ENCODE measurements at places on chromosomes 13 and 19.

- DNase-seq = no peak
Observed at GRCh38 chr13:20823071-20823470, 49.3 kb upstream of the EEF1AKMT1 start.

DNA sequence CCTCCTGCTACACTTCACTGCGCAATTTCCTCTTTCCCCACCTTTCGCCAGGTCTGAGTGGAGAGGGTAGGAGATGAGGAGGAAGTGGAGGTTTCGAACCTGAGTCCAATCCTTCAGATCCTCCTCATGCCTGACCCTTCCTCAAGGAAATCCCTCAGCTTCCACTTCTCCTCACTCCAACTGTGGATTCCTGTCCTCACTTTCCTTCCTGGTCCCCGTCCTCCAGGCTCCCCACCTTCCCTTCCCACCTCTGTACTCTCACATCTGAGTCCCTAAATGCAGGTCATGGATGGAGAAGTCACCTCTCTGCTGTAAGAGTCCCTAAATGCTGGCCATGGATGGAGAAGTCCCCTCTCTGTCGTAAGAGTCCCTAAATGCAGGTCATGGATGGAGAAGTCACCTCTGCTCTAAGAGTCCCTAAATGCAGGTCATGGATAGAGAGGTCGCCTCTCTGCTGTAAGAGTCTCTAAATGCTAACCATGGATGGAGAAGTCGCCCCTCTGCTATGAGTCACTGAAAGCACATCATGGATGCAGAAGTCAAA, 3.1 kb downstream of the TMEM86B start:
- DNase-seq = no peak

DNA sequence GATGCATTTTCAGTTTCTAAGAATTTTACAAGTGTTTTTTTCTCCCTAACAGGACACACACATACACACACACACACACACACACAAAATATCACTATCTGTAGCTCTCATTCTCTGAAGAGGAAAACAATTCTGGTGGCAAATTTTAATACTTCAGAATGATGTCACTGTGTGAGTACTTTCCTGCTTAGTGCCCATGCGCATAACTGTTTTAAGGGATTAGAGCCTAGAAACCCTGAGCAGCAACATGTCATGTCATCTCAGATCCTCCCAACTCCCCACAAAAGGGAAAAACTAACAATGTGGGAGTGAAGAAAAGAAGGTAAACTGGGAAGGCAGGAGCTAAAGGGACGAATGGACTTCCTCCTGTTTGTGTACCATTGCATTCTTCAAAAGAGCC, 401.2 kb downstream of the SPRY2 start:
- no peak for DNase-seq

DNA sequence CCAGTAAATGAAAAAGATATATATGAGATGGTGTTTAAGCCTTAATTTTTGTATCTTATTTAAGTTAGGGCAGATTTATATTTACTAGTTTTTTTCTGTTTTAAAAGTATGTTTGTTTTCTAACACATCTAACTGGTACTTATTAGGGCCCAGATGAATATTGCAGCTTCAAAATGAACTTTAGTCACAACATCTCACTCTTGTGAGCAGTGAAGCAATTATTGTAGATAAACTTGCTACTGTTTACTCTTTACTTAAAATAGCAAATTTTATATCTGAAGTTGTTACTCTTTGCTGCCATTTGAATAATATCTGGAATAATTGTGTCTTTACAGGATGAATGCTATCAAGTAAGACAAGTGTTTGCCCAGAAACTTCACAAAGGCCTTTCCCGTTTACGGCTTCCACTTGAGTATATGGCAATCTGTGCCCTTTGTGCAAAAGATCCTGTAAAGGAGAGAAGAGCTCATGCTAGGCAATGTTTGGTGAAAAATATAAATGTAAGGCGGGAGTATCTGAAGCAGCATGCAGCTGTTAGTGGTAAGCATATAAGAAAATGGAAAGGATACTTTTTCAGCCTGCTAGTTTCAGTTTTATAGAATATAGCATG, 166.8 kb downstream of the PDS5B start:
- no peak for DNase-seq

GRCh38 chr13:102170305-102170704, 231.5 kb downstream of the FGF14 start:
- DNase-seq = no peak

GRCh38 chr13:110780422-110780821, 66.9 kb downstream of the ING1 start:
- no peak for DNase-seq

DNA sequence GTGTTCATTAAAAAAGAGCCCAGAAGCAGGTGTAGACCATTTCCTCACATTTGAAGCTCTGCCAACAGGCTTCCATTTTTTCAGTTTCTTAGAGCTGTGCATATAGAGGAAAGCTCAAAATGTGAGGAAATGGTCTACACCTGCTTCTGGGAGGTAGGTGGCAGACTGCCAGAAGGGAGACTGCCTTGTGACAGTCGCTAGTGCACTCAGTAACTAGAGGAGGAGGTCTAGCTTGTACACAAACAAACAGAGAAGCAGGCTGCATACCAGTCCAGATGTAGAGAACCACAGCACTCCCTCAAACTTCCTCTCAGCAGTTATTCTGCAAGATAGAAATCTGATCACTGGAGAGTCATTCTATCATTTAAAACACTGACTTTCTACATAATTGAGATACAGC, 800.2 kb downstream of the EFNB2 start:
- DNase-seq = no peak

- no peak for DNase-seq
Observed at GRCh38 chr13:59409211-59409610, 754.5 kb downstream of the DIAPH3 start.

GRCh38 chr13:43676320-43676719, 110.5 kb downstream of the ENOX1 start:
- DNase-seq = no peak

DNA sequence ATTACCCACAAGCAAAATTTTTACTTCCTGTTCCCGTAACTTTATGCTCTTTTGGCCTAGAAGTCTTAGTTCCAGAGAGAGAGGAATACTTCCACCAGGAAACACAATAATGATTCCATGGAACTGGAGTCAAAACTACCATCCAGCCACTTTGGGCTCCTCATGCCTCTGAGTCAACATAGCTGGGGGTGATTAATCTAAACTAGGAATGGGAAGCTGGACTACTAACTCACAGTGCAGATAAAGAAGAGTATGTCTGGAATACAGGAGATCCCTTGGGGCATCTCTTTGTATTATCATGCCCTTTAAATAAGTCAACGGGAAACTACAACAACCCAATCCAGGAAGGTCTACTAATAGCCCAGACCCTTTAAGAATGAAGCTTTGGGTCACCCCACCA, 8.9 kb upstream of the ELF1 start:
- DNase-seq = no peak

DNA sequence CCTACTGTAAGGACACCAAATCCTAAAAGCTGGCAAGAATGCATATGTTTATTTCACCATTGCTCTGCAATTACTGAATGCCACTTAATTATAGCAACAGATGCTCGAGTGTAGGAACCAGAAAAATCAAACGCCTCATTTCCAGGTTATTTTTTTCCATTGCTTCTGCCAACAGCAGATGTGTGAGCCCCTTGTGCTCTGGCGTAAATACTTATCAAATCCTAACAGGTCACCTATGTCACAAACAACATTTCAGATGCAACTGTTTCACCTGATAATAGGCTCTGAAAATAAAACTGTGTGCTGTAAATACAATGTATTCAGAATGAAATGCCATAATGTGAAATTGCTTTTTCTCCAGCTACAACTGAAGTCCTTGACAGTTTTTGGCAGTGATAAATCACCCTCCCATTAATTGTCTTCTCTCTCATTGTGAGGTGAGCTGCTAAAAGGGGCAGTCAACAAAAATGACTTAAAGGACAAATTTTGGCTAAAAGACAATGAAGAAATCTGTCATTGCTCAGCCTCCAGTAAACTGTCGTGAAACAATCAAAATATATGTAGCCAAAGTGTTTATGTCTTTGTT, 344.0 kb downstream of the DACH1 start:
- DNase-seq = no peak

DNA sequence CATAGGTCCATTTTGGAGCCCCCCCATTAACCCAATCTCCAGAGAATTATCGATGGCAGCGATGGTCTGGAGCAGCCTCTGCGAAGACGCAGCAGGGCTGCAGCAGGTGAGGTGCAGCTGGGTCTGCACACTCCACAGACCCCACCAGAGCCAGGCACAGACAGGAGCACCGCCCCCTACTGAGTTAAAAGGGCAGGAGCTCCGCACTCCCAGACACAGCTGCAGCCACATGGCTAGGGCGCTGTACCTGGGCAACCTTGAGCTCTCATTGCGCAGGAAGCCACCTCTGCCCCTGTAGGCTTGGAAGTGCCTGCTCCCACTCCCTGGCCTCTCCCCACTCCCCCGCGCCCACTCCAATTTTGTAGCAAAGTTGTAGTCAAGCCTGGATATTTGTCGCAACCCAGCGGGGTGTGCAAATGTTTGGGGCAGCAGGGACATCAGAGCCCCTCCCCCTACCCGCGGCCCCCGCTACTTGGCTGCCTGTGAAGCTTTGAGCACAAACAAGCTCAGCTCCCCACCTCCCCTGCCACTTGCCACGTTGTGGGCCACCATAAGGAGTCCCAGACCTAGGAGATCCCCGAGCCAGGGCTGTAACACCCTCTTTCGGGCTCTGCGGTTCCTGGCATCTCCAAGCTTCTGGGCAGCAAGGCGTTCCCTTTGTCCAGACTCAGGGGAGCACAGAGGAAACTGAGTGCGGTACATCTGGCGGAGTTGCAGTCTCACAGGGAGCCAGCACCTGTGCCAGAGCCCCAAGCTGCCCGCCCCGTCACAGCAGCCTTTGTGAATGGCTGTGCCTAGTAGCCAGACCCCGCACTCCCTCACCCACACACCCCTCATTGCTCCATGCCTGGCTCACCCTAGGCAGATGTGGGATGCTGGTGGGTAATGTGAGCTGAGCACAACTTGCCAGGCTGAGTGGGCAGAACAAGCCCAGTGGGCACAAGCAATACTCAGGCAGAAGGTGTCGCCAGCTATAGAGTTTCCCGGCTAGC, 949.7 kb upstream of the SLITRK1 start:
- no peak for DNase-seq

GRCh38 chr13:40306817-40307216, 359.6 kb downstream of the FOXO1 start:
- DNase-seq = no peak

GRCh38 chr13:93953841-93954240, 525.6 kb downstream of the DCT start:
- no peak for DNase-seq

DNA sequence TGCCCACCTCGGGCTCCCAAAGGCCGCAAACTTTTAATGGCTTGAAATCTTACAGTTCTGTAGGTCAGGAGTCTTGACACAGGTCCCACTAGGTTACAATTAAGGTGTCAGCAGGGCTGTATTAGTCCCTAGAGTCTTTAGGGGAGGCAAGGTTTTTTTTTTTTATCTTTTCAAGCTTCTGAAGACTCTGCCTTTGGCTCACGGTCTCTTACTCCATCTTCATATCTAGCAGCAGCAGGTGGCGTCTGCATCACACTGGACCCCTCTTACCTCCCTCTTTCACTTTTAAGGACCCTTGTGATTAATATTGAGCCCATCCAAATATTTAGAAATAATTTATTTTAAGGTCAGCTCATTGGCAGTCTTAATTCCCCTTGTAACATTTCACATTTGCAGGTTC, 11.6 kb downstream of the MIR17HG start:
- no peak for DNase-seq

GRCh38 chr19:38264486-38265212, at the start of gene SPINT2:
Gene SPINT2 (plus strand): TSS chr19:38264573. CDS start chr19:38264893, 320 bp downstream.
- DNase-seq = no peak

DNA sequence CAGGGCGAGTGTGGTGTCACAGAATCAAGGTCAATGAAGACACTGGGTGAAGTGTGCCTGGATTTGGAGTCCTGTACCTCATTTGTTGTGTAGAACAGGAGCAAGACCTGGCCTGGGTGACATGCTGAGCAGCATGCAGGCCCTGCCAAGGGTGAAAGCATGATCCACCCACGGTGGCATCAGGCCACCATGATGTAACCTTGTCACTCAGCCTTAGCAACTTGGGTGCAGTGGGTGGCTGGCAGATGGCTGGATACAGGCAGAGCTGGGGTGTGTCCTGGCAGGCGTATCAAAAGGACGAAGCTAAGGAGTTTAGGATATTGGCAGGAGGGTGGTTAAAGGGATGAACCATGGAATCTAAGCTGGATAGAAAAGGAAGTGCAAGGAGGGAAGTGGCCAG, 10.3 kb downstream of the THSD1 start:
- no peak for DNase-seq

DNA sequence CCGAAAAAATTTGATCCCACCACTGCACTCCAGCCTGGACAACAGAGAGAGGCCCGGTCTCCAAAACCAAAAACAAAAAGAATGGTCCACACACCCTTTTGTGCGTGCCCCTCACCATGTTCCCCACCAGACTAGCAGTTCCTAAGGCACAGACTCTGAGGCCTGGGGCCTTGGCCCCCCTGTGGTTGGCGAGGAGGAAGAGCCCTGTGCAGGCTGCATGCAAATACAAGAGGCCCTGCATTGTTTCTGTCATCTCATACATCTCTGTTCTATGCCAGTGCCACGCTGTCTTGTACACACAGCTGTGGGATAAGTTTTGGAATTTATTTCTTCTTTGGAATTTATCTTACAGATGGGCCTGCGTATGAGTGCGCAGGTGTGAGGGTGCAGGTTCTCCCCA, 4.7 kb upstream of the YJEFN3 start:
- DNase-seq = no peak

DNA sequence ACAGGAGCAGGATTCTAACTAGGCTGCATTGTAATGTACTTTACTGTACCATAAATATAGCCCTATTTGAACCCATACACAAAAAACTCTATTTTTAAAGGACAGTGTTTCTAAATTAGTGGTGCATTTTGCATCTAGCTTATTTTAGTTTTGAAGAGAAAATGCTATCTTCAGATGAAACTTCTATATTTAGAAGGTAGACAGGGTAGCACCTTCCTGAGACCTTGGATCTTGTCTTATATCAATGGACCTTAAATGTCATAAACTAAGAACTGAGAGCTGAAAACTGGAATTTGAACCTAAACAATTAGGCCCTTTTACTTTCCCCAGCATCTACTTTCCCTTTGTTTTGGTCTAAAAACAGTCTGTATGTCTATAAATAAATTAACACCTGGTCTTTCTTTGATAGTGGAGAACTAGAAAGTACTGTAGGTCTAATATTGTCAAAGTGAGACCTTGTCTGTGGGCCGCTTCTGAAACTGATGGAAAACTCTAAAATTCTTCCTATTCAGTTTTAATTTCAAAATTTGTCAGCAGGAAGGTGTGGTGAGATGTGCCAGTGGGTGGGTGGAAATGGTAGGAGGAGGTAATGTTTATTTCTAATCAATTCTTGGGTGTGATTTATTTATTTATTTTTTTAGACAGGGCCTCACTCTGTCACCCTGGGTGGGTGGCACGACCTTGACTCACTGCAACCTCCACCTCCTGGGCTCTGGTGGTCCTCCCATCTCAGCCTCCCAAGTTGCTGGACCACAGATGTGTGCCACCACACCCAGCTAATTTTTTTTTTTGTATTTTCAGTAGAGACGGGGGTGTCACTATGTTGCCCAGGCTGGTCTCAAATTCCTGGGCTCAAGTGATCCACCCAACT, 10.1 kb downstream of the COG3 start:
- DNase-seq = no peak

GRCh38 chr19:3508771-3509535, 2.8 kb downstream of the FZR1 start:
- DNase-seq = no peak
